ENCODE measurements at places on chromosomes 7 and 10.

- no peak for DNase-seq
Measured at GRCh38 chr7:30851651-30852307, 59.9 kb upstream of the AQP1 start.

- DNase-seq, result no peak
Measured at GRCh38 chr7:2611922-2612321, 19.9 kb upstream of the TTYH3 start.

- DNase-seq, result no peak
Measured at GRCh38 chr10:111370101-111370500, 293.3 kb downstream of the ADRA2A start.

DNA sequence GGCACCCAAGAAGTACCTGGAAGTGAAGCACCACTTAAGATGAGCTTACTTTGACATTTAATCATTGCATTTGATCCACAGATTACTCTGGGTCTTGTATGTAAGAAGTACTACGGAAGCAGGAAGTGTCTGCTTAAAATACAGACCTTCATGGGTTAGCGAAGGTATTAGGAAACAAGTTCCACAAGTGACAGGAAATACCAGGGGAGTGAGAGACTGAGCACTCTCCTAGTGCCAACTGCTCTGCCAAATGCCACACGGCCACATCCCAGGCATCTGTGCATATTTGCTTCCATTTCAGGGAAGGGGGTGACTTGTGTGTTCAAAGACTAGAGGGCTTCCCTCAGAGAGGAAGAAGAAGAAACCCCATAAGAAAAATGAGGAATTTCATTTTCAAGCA is 57.2 kb upstream of the ANK3 start:
- DNase-seq, result no peak

- DNase-seq, result peak; percentile 31
Measured at GRCh38 chr7:128869138-128869943, 6.7 kb downstream of the ATP6V1F start.
